Stimulated activated CD4-positive, alpha-beta T cell treated with anti-CD3 and anti-CD28 coated beads, Interleukin-12 subunit alpha, Interleukin-12 subunit beta, amount 100 ng/mL, for 24 hours (primary cell): ENCODE measurements at places on chromosomes 13 and 19.

DNA sequence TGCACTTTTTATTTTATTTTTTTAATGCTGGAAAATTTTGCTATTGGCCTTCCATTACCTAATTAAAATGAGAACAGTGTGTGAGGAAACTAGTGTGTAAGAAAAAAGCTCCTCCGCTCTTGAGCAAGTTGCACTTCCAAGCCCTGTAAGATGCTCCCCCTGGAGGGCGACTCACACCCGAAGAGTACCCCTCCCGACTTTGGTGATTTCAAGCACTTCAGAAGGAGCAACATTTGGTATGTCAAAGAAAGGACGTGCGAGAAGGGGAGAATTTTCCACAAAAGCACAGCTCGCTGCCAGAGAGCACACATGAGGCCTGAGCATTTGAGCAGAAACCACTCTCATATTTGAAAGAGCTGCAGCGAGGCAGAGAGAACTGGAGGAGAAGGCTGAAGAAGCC is 504.4 kb downstream of the FGF9 start:
- no peak for DNase-seq

GRCh38 chr19:52101866-52102562 is 6.4 kb upstream of the ZNF841 start:
- no peak for DNase-seq

- DNase-seq, result no peak
Measured at GRCh38 chr19:55232286-55232602, 3.7 kb upstream of the TMEM86B start.

DNA sequence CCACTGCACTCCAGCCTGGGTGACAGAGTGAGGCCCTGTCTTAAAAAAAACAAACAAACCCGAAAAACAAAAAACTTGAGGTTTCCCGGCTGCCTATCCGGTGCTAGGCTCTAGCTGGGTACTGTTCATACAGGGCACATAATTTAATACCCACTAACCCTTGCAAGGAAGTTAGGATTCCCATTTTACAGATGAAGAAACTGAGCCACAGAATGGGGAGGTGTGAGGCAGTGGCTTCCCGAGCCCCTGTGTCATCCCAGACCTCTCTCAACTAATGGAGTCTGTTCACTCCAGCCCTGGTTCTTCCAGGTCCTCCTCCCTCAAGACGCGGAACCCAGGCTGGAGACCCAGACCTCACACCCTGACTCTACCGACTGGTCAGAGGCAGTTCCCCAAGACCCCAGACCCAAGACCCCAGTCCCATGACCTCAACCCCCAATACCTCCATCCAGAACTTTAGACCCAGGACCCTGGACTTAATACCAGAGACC is 576 bp downstream of the APBA3 start:
- no peak for DNase-seq
